HEK293T (cell line): ENCODE measurements at places on chromosomes 3 and 15.

- no peak for DNase-seq
Observed at GRCh38 chr3:184741798-184742675, 30.2 kb upstream of the MAGEF1 start.

DNA sequence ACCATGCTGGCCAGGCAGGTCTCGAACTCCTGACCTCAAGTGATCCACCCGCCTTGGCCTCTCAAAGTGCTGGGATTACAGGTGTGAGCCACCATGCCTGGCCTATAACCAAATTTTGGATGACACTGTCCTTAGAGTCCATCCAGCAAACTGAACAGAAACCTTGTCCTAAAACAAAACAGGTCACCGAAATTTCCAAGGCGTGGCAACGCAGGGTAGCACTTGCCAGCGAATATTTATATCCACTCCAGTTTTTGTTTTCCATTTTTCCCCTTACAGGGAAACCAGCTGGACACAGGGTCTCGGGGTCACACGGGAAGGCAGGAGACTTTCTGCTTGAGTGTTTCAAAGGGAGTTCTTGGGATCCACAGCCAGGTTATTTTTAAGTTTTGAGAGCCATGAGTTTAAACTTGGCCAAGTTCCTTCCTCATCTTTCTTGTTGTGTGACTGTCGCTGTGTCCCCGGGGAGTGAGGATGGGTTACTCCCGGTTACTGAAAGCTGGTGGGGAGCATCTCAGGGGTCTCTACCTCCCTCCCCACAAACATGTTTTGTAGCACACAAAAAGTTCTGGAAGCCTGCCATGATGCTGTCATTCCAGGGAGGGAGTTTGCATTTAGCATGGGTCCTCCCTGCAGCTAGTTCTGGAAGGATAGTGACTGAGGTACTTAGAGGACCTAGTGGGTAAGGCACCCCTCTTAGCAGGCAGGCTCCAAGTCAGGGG is 12.6 kb downstream of the LIMD1 start:
- DNase-seq: no peak

DNA sequence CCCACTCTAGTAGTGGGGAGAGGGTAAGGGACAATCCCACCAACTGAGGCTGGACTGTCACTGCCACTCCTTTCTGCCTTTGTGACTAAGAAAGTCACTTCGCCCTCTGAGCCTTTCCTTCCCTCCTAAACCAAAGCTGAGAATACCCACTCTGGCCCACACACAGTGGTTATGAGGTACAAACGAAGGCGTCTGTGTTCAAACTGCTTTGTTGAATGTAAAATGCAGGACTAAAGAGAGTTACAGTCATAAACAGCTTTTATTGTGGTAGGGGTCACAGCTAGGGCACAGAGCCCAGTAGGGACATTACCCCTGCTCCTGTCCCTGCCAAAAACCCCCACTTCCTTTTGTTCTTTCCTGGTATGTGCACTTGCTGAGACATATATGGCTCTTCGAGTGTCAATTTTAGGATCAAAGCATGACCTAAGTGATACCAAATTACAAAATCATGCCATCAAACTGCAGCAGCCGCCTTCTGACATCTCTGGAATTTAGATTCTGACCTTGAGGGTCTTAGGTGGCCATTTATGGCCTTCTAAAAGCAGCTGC is 45.1 kb downstream of the CTDSPL start:
- no peak for DNase-seq

- no peak for DNase-seq
Observed at GRCh38 chr15:93070551-93071296, 18.3 kb downstream of the RGMA start.

- DNase-seq: peak; percentile 8
Observed at GRCh38 chr3:185460719-185461350, 38.0 kb downstream of the TMEM41A start.

GRCh38 chr3:51670823-51671733 is at the start of gene TEX264:
TEX264 (plus strand) TSS chr3:51671252; CDS start chr3:51674305, 3,053 bp downstream.
- peak; percentile 96 for DNase-seq

DNA sequence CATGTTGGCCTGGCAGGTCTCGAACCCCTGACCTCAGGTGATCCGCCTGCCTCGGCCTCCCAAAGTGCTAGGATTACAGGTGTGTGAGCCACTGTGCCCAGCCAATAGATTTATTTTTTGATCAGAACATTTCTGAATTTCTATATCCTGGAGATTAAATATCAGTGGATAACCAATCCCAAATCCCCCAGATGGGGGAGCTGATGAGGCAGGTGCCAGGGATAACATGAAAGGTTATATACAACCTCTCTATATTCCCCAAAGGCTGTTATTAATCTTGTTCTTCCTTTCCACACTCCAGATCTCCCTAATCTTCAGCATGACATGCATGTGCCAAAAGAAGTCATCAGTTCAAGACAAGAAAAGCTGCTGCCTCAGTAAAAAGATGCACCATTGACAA is 112.3 kb downstream of the WDR76 start:
- DNase-seq: peak; percentile 23

- DNase-seq: no peak
Observed at GRCh38 chr3:148878095-148878494, 13.0 kb downstream of the CPA3 start.

- DNase-seq: peak; percentile 30
Observed at GRCh38 chr15:62549345-62549970, 384.4 kb upstream of the C2CD4B start.

GRCh38 chr3:71186801-71187200 is 396.7 kb downstream of the FOXP1 start:
- no peak for DNase-seq

DNA sequence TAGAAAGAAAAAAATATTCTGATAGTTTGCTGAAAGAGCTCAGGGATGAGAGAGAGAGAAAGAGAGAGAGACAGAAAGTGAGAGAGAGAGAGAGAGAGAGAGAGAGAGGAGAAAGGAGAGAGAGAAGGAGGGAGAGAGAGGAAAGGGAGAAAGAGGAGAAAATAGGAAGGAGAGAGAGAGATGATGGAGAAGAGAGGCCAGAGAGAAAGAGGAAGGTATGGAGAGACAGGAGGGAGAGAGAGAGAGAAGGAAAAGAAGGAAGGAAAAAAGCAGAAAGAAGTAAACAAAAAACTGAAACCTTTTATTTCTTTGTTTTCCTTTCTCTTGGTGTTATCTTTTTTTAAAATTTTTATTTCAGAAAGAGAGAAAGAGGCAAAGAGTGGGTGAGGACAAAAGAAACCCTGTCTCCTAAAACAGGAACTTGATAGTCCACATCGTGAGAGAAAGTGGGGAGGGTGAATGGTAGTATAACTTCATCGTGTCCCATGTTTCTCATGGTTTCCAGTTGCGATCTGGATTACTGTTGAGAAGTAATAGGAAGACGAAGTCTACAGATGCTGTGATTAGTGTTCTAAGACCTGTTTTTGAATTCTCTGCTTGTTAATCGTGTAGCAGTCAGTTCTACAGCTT is 279.7 kb downstream of the LPP start:
- no peak for DNase-seq

- peak; percentile 46 for DNase-seq
Observed at GRCh38 chr15:86915811-86916331, 836.2 kb downstream of the AGBL1 start.

DNA sequence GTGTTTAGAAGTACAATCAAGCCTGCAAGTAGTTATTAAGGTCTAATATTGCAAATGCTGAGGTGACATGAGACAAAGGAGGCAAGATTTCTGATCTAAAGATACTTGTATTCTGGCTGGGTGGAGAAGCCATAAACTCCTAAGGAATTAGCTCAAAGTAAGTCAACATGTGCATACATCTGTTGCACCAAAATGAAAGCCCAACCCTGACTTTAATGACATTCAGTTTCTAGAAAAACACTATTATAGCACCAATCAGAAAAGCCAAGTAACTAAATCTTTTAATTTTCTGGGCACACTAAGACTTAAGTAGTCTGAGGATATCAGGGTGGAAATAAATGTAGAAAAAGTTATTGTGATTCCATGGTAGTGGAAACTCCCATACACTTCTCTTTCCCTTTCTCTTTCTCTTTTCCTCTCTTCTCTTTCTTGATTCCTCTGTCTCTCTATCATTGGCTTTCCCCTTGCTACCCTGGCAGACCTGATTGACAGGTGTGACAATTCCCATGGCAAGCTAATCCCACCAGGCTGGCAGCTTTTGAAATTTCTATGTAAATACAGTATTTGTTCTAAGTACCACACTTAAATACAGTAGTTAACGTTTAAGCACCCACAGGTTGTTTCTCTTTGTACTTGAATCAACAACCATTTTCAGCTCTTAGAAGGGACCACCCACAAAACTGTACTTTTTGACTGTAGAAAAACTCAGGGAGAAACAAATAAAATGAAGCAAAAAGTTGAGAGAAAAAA is 528.4 kb upstream of the SEMA6D start:
- no peak for DNase-seq

GRCh38 chr3:165078293-165078692 is at the start of gene SI:
SI (minus strand) TSS chr3:165078496; CDS start chr3:165076012, 2,484 bp downstream.
- no peak for DNase-seq

GRCh38 chr3:42061713-42062380 is 29.3 kb upstream of the TRAK1 start:
- DNase-seq: no peak

DNA sequence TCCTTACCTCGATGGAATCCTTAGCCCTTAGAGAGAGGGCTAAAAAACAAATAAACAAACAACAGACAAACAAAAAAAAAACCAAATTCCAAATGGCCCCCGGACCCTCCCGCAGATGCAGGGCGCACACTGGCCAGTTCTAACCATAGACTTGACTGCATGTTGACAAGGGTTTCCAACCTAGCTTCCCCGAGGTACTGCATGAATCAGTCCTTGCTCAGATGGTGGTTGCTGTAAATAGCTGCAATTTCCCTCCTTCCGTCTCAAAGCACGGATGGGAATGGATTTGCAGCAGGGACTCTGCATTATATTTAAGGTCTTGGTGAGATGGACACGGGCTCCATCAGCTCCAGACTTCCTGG is 162.8 kb downstream of the CD47 start:
- DNase-seq: peak; percentile 38

GRCh38 chr15:80920271-80920699 is 69.3 kb downstream of the MESD start:
- no peak for DNase-seq

DNA sequence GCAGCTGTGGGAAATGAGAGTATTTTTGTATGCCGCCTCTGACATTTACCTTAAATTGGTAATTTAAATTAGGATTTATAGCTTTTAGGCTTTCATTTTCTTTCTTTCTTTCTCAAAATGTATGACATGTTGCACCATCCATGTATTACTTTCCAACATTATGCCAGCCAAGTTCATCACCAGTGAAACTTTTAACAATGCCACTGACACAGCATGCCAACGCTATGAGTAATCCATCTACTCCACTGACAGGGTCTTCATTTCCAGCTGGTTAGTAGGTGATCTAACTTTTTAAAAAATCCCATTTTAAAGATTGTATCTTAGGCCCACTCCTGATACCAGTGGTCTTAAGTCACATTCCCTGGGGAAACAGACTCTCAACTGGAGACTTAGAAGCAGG is 21.8 kb upstream of the CLDN16 start:
- no peak for DNase-seq

- no peak for DNase-seq
Observed at GRCh38 chr15:58043192-58043903, 22.2 kb downstream of the ALDH1A2 start.

DNA sequence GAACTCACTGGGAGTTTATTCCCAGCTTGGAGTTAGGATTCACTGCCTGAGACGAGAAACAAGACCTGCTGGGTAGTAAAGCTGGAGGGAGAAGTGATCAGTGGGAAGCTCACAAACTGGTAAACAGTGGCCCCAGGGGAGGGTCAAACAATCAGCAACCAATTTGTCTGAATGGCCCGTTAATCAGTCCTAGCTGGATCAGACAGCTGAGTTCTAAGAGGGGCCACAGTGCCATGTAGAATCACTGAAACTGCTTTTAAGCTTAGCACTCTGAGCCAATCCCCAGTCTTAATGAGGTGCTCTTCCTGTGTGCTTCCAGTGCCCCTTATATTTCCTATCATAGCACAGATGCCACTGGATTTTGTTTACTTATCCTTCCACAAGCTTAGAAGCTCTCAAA is 591.7 kb downstream of the RSL24D1 start:
- no peak for DNase-seq

GRCh38 chr3:100518983-100519382 is 26.6 kb downstream of the TMEM45A start:
- DNase-seq: no peak

- no peak for DNase-seq
Observed at GRCh38 chr15:26634319-26634718, 138.5 kb downstream of the GABRB3 start.

- DNase-seq: no peak
Observed at GRCh38 chr3:112298781-112299180, 4.8 kb upstream of the SLC9C1 start.

- peak; percentile 65 for DNase-seq
Observed at GRCh38 chr3:122415104-122415744, 638 bp downstream of the WDR5B start.

DNA sequence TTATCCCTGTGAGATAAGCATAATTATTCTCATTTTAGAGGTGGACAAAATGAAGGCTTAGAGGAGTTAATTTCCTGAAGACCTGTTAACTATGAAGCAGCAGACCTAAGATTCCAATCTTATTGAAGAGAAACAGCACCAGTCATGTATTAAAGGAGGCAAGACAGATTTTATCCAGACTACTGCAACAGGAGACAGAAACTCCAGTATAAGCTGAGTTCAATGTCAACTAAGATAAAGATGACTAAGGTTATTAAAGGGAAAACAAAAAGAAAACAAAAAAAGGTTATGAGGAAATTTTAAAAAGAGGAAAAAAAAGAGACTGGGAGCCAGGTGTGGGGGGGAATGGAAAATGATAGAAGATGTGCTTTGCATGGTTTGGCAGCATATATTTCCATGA is 707.7 kb upstream of the NR2F2 start:
- no peak for DNase-seq

DNA sequence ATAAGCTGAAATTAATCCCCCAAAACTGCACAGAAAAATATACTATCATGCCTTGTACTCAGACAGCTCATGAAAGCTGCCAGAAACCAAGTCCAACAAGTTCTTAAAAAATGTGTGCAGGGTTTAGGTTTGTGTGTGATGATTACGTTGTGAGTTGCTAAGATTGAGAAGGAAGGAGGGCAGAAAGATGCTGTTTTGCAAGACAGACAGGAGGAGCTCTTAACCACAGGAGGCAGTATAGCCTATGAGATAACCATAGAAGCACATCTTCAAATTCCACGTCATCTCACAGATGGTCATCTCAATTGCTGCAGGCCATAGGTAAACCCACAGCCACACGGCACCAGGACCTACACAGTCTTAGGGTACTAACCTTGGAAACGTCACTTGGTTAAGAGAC is 191.9 kb downstream of the STT3B start:
- peak; percentile 28 for DNase-seq

GRCh38 chr15:85361323-85361722 is 19.1 kb upstream of the AKAP13 start:
- no peak for DNase-seq

GRCh38 chr3:146832857-146833458 is 227.8 kb upstream of the PLSCR5 start:
- no peak for DNase-seq

- DNase-seq: peak; percentile 14
Observed at GRCh38 chr15:33963831-33964664, 4.2 kb upstream of the CHRM5 start.

DNA sequence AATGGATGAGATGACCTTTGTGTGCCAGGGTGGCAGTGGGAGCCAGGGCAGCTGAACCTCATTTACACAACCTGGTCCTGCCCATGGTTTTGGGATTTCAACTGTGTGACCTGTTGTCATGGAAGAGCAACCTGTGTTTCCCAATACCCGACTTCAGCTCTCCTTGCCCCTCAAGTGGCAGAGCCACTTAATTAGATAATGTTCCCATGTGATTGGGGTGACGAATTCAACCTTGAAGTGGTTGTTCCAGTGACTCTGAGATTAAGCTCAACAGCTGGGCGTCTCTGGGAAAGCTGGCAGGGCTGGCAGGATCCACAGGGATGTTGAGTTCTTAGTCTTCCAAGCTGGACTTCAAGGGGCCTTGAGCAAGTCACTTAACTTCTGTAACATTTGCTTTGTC is 71.0 kb downstream of the THSD4 start:
- DNase-seq: no peak
